ENCODE measurements at places on chromosomes 7 and 10.

DNA sequence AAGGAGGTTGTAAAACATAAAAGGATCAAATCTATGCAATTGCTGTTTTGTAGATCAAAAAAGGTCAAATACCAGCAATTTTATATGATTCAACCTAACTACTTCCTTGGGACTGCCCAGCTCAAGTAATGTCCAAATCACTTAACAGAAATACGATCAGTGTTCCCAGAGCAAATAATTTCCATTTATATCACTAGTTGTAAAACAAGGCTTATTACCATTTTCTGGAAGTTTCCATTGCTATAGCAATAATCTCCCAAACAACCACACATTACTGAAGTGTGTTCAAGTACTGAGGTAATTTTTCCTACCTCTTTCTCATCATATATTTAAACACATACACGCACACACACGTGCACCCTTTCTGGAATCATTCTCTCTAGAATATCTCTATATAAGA lies 123.3 kb downstream of the NRCAM start:
- no peak for DNase-seq

- no peak for DNase-seq
Measured at GRCh38 chr7:40965774-40966173, 737.1 kb downstream of the INHBA start.

DNA sequence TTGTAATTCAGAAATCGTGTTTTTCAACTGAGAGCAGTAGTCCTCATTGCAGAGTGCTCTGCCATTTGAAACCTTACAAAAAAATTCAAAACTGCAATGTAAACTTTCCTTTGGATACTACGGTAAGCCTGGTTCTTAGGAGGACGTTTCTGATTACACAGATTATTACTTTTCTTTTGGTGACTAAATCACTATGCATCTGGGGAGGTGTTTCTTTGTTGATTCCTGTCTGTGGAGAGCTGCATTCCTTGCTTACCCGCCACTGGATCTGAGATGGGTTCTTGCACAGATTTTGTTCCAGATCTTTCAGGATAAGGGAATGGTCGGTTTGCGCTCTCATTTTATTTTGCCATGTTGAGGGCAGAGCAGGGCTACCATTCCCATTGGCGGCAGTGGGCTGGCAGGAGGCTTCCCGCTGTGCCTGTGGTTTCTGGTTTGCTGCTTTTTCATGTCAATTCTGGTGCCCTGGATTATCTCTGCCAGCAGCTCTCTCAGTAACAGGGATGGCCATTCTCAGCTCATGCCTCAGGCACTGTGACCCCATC lies 485.1 kb downstream of the GLRX3 start:
- DNase-seq, result no peak

DNA sequence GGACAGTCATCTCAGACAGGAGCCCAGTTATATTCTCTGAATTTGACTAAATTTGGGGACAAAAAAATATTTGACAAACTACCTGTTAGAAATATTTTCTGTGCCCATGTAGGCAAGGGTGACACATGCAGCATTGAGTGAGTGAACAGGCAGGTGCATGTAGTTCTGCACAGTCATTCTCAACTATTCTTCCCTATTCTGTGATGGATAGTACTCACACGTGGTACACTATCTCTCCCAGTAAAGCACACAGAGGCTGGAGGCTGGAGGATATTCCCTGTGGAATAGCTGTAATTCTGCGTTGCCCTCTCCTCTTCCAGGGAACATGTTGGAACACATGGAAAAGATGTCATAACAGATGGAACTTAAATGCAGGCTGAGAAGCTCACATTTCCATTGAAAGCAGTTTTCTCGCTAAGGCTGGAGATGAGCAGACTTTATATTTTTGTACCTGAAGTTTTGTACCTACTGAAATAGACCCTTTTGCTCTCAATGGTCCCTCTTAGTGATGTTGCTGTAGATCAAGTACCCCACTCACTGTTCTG lies 75.0 kb downstream of the GPR141 start:
- DNase-seq, result no peak

DNA sequence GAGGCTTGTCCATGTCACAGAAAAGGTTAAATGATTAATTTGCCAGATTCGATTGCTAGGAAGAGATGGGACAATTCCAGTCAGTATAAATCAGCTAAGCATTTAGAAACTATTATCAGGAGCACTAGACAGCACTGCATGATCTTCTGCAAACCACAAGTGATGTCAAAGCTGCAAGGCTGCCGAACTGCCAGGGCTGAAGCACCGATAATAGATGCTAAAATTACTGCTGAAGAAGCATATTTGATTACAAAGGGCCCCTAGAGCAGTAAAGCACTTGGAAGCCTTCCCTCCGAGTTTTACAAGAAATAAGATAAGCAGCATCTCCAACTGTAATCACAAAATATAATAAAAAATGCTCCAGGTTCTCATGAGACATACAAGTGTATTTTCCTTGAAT lies 40.6 kb downstream of the RNLS start:
- no peak for DNase-seq

DNA sequence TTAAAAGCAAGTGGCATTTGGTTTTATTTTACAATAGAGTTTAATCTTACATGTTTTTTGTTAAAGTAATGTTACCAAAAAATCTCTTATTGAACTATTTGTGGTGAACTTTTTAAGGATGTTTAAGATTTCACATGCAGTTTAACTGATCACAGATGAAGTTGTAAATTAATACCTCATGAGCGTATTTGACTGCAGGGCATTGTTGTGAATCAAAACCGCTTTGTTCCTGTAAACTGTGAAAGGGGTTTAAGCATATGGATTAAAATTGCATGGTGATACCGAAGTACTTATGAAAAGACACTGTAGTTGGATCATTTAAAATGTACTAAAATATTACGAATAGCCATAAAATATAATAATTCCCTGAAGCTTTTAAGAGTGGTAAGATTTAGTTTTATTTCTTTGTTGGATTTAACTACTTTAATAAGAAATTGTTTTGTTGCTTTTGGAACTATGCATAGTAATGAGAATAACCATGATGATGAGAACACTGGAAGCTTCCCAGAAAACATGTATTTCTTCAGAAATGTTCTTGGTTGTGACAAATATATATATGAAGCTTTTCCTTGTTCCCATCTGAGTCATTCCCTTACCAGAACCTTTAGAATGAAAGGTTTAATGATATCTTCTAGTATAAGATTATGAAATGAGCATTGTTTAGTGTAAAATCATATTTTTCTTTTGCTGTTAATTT lies 131.3 kb downstream of the ADK start:
- no peak for DNase-seq

DNA sequence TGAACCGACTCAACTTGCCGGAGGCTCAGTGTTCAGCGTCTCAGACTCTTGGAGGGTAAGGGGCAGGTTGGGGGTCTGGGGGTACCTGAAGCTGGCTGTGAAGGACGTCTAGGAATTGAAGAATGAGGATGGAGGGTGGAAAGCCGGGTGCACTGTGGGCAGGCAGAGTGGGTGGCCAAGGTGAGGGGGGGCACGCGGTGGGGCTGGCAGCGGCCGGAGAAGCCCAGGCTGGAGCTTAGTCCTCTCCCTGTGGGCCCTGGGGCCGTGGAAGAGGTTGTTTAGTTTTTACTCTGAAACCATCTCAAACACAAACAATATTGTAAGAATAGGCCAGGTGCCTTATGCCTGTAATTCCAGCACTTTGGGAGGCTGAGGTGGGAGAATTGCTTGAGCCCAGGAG lies 83.4 kb downstream of the UNCX start:
- DNase-seq, result no peak

DNA sequence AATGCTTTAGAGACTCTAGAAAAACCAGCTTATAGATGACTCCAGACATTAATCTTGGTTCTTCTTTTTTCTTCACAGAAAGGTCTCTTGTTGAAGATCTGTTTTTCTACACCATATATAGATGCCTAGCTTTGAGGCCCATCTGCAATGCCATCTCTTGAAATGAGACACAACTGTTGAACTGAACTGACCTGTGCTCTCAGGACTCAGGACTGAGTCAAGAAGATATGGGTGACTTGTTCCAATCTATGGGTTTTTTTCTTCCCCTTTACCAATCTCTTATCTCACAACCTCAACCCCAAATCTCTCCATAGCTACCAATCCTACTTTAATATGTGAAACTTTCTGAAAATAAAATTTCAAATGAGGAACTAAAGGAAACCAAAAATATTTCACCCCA lies 194.7 kb downstream of the SNX13 start:
- DNase-seq, result no peak

GRCh38 chr10:110547139-110547761 lies 20.2 kb upstream of the SMC3 start:
- peak; percentile 42 for DNase-seq

GRCh38 chr10:1736972-1737221 lies 428 bp downstream of the ADARB2 start:
- DNase-seq, result no peak

DNA sequence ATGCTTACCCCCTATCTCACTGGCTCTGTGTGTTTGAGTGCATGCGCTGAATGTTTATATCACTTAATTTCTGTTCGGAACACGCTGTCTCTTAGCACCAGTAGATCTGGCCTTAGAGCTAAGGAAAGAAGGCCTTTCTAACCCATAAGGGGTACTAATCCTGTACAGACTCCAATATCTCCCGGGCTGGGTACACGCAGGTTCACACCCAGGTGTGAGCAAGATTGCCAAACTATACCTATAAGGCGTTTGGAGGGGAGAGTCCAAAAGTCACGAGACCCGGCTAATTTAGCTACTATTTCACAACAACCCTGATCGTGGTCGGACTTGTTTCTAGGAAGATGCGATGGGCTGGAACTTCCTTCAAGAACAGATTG lies 727 bp upstream of the PDSS1 start:
- no peak for DNase-seq

DNA sequence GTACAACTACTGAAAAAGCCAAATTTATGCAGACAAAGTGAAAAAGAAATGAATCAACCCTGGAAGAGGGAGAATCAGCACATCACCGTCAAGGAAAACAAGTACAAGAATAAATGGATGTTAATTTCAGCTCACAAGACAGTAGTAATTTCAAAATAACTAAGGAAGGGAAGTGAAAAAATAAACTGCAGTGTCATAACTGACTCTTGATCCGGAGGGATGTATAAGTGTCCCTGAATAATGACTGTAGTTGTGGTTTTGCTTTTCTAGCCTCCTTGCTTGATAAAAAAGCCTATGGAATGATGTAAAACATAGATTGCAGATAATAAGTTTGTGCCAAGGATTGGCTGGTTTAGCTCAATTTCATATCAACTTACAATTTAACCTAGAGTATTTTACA lies 721.1 kb upstream of the C7orf33 start:
- DNase-seq, result no peak

GRCh38 chr7:100895956-100896731 lies 456 bp upstream of the ACHE start:
- DNase-seq, result no peak

GRCh38 chr7:26683277-26683676 lies 181.1 kb downstream of the SKAP2 start:
- no peak for DNase-seq

DNA sequence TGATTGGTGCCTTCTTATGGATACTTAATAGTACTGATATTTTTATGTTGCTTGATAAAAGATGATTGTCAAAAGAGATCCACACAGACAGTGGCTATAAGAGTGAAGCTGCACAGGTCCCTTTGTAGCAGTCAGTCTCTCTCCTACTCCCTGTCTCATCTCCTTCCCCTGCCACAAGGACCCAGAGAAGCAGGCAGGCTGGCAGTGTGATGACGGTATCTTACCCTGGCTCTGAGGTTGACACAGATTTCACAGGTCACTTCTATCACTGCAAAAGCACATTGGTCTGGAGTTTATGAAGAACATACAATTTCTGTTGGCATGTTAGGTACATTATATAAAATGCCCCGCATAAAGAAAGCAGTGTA lies 64.4 kb upstream of the AHR start:
- no peak for DNase-seq

DNA sequence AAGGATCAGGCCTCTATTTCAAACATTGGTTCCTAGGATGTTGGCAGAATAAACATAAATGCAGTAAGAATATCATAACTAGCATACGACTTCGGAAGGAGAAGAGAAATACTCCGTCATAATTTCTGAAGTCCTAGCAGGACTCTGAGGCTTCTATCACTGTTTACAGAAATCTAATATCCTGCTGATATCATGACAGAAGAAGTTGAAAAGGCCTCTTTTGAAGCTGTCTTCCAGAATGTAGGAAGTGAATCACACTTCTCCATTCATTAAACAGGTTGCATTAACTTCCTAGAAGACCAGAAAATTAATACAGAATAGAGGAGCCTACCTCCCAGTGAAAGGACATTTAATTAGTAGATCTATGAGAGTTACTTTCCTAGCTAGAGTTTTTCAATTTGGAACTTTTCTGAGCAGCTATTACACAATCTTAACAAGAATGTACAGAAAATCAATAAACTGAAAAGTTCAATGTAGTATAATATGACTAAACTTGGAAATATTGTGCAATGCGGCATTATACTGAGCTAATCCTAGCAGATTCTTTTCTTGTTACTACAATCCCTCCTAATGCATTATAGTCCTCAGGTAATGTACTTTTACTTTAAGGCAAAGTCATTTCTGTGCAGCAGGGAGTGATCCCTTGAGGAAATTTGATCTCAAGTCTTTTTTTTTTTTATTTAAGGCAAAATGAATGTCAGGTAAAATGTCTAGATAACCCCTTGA lies 622.6 kb upstream of the CELF2 start:
- no peak for DNase-seq

DNA sequence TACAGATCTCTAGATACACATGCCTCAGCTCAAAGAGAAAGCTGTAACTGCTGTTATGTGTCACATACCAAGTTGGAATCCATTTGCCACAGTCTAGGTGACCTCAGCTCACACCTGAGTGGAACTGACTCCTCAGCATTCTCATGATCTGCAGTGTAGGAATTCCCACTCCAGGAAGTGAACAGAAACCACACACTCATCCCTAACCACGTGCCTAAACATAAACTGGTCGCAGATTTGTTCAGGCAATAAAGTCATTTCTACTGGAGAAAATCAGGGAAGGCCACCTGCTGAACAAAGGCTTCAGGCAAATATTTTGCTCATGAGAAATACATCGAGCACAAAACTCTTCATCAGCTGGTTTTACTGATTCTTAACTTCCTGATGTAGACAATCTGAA lies 23.0 kb upstream of the ZMYND11 start:
- DNase-seq, result no peak

DNA sequence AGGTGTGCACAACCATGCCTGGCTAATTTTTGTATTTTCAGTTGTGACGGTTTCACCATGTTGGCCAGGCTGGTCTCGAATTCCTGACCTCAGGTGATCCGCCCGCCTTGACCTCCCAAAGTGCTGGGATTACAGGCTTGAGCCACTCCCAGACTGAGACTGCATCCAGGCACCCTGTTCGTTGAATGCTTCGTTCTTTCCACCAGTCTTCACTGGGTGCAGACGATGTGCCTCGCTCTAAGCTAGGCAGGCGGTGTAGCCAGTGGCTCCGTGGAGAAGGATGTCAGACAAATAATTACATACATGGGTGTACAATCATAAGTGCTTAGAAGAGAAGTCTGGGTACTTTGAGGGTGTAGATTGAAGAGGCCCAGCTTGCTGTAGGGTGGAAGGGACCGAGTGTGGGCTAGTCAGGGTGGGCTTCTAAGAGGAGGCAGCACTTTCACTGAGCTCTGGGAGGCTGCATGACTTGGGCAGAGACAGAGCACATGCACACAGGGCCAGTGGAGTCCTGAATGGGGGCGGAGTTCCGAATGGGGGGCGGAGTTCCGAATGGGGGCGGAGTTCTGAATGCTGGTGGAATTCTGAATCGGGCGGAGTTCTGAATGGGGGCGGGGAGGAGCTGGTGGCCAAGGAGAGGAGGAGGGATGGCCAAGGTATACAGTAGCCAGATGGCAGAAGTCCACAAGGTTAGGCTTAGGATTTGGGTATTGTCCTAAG lies 74.3 kb downstream of the COL26A1 start:
- no peak for DNase-seq

- DNase-seq, result no peak
Measured at GRCh38 chr7:158372400-158373342, 215.0 kb downstream of the PTPRN2 start.
